ENCODE measurements at places on chromosomes 12 and 14. TPM values are rescaled to one million over a fixed set of nuclear protein-coding genes. Genes with fewer than 3 reads are reported as not detected.

- DNase-seq = no peak
- peaks cover 15% of the 10 kb centered on the region for H3K36me3 ChIP-seq
- no peak overlapping the region for H3K4me3 ChIP-seq
- H3K27me3 ChIP-seq = no peaks in the 10 kb centered on the region
- no peak overlapping the region for H3K27ac ChIP-seq
These were observed 24.6 kb downstream of the GCN1 start for GRCh38 chr12:120169946-120170345.

- peak; percentile 3 for DNase-seq
- no peaks in the 10 kb centered on the region for H3K36me3 ChIP-seq
- H3K4me1 ChIP-seq = no peaks in the 10 kb centered on the region
- no peak within 1 kb of the TSS for H3K27ac ChIP-seq
These were observed at the start of gene C12orf42 for GRCh38 chr12:103495469-103496456. Gene C12orf42 (minus strand): TSS chr12:103495968. CDS start chr12:103478426, 17,542 bp downstream.

Gene SLC5A8
- polyA plus RNA-seq = 0.16 TPM

DNA sequence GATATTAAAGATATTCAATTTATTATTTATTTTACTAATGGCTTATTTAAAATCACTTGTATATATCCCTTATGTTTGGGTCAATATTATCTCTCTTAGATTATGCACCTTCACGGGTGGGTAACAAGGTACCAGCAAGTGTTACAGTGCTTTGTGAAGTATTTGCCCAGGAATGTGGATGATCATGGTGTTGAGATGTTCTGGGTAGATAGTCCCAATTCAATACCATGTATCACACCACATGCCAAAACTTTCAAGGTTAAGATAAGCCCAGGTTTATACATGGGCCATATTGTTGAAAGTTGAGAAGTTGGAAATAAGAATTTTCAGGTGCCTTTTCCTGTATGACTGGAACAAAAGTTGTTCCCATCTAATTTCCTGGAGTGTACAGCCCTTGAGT is 131.3 kb upstream of the RASSF8 start:
- H3K27me3 ChIP-seq = no peaks in the 10 kb centered on the region
- H3K27ac ChIP-seq = no peak overlapping the region
- H3K4me3 ChIP-seq = no peak overlapping the region
- no peak for DNase-seq
- peaks cover 3% of the 10 kb centered on the region for H3K4me1 ChIP-seq

DNA sequence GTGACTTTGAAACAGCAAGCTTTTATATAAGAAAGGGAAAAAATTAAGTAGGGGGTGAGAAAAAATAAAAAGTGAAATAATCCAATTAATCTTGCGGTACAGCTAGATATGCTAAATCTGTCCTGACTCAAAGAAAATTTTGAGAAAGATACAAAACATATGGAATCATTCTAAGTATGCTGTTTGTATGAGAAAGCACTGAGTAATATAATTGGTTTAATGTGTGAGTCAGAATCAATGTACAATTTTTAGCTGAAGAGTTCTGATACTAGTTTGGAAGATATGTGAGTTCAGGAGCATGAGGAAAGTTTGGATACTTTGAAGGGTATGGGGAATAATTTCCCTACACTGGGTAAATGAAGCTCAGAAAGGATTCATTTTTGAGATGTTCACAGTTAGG is 190.9 kb upstream of the RASSF8 start:
- no peaks in the 10 kb centered on the region for H3K27me3 ChIP-seq
- no peak for DNase-seq
- H3K27ac ChIP-seq = no peak overlapping the region
- no peaks in the 10 kb centered on the region for H3K4me1 ChIP-seq

DNA sequence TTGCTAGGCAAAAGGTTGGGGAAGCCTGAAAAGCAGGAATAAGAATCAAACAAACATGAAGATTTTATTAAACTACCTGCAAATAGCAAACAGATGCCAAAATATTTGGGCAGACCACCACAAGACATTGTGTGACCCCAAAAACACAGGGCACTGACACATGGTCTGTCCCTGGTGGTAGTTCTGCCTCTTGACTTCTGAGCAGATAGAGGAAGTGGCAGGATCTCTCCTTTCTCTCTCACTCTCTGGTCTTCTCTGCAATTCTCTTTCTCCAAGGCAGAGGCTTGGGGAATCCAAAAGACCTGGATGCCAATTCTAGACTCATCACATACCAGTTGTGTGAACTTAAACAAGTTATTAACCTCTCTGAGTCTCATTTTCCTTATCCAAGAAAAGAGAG is 4.3 kb upstream of the PTGDR start:
- H3K36me3 ChIP-seq = no peaks in the 10 kb centered on the region
- no peak overlapping the region for H3K4me3 ChIP-seq
- peaks cover 16% of the 10 kb centered on the region for H3K27me3 ChIP-seq
- H3K4me1 ChIP-seq = no peaks in the 10 kb centered on the region
- no peak for DNase-seq
- H3K27ac ChIP-seq = no peak overlapping the region

Gene USP44
- 0.21 TPM for polyA plus RNA-seq

- no peak overlapping the region for H3K27ac ChIP-seq
- H3K4me3 ChIP-seq = no peak overlapping the region
- DNase-seq = no peak
- H3K27me3 ChIP-seq = no peaks in the 10 kb centered on the region
- no peaks in the 10 kb centered on the region for H3K36me3 ChIP-seq
These were observed 105.4 kb upstream of the GRIN2B start for GRCh38 chr12:14086838-14087237.

DNA sequence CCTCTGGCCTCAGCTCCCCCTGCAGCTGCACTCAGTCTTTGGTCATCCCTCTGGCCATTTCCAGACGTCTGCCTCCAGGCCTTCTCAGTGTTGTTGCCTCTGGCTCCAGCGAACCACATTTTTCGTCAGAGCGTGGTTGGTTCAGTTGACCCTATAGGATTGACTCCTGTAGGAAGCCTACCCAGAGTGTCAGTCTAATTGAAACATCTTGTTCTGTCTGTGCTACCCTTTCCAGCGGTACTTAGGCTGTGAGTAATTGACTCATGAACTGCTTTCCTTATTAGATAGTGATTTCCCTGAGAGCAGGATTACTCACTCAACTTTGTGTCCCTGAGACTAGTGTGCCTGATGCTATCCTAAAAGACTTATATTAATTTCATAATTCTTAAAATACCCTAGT is 373.2 kb downstream of the ATP23 start:
- no peaks in the 10 kb centered on the region for H3K4me1 ChIP-seq
- H3K27me3 ChIP-seq = peaks cover 2% of the 10 kb centered on the region
- H3K36me3 ChIP-seq = no peaks in the 10 kb centered on the region
- H3K4me3 ChIP-seq = no peak overlapping the region
- H3K27ac ChIP-seq = no peak overlapping the region

DNA sequence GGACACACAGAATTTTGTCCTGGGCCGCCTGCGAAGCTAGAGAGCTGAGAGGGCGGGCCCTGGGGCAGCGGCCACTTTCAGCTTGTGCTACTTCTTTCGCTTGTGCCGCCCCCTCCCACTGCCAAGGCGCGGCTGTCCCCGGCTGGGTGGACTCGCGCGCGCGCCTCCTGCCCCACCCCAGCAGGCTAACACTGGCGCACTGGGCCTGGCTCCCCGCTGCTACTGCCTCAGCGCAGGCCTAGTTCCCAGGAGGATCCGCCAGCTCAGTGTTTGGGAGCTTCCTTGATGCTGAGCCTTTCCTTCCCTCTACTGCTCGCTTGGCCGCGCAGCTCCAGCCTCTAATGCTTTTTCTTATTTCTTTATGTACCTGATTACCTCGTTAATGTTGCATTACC is 27.4 kb upstream of the METAP2 start:
- H3K4me3 ChIP-seq = no peak overlapping the region
- H3K4me1 ChIP-seq = peaks cover 2% of the 10 kb centered on the region
- no peaks in the 10 kb centered on the region for H3K36me3 ChIP-seq

DNA sequence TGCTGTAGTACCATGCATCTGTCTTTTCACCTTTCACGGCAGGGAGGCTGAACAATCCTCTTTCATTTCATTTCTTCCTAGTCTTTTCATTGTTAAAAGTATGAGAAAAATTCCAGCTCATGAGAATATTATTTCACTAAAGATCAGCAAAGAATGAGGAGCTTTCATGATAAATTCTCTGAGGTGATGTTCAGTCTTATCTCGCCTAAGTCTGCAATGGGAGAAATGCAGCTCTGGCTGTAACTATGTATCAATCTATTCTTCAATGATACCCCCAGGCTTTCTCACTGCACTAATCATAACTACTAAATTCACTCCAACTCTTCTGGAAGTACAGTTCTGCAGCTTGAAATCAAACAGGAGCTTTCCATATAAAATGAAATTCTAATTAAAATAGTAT is 15.7 kb downstream of the FOXG1 start:
- H3K27me3 ChIP-seq = peaks cover 22% of the 10 kb centered on the region
- no peaks in the 10 kb centered on the region for H3K4me1 ChIP-seq
- no peak for DNase-seq
- no peak overlapping the region for H3K27ac ChIP-seq
- no peak overlapping the region for H3K4me3 ChIP-seq

- no peaks in the 10 kb centered on the region for H3K4me1 ChIP-seq
- H3K27me3 ChIP-seq = no peaks in the 10 kb centered on the region
- H3K36me3 ChIP-seq = no peaks in the 10 kb centered on the region
- H3K4me3 ChIP-seq = no peak overlapping the region
These were observed 69.1 kb upstream of the CPSF6 start for GRCh38 chr12:69170293-69170692.

Gene TAS2R46
- polyA plus RNA-seq = 0.24 TPM

Gene CLEC4D
- 0.07 TPM for polyA plus RNA-seq

Gene TMEM120B
- 4.1 TPM for polyA plus RNA-seq

- DNase-seq = no peak
- peaks cover 39% of the 10 kb centered on the region for H3K4me1 ChIP-seq
- H3K4me3 ChIP-seq = no peak overlapping the region
- H3K36me3 ChIP-seq = no peaks in the 10 kb centered on the region
These were observed 138.4 kb downstream of the ZFP36L1 start for GRCh38 chr14:68654471-68654941.

Gene UNC79
- not detected for polyA plus RNA-seq

GRCh38 chr14:24692382-24693352 is 58.7 kb upstream of the GZMB start:
- H3K27me3 ChIP-seq = no peaks in the 10 kb centered on the region
- no peaks in the 10 kb centered on the region for H3K36me3 ChIP-seq
- H3K4me3 ChIP-seq = no peak overlapping the region
- no peak overlapping the region for H3K27ac ChIP-seq
- no peak for DNase-seq
- H3K4me1 ChIP-seq = no peaks in the 10 kb centered on the region

Gene ASB2
- 3.9 TPM for polyA plus RNA-seq

Gene SERPINA3
- 178 TPM for polyA plus RNA-seq

DNA sequence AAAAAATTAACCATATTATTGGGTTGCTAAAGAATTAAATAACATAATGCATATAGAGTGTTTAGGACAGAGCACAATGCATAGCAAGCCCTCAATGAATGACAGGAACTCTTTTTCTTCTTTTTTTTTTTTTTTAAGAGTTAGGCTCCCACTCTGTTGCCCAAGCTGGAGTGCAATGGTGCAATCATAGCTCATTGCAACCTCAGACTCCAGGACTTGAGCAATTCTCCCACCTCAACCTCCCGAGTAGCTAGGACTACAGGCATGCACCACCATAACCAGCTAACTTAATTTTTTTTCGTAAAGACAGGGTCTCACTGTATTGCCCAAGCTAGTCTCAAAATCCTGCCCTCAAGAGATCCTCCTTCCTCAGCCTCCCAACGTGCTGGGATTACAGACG is 20.5 kb upstream of the MTERF2 start:
- H3K27me3 ChIP-seq = no peaks in the 10 kb centered on the region
- H3K4me1 ChIP-seq = no peaks in the 10 kb centered on the region
- no peaks in the 10 kb centered on the region for H3K36me3 ChIP-seq
- no peak for DNase-seq

DNA sequence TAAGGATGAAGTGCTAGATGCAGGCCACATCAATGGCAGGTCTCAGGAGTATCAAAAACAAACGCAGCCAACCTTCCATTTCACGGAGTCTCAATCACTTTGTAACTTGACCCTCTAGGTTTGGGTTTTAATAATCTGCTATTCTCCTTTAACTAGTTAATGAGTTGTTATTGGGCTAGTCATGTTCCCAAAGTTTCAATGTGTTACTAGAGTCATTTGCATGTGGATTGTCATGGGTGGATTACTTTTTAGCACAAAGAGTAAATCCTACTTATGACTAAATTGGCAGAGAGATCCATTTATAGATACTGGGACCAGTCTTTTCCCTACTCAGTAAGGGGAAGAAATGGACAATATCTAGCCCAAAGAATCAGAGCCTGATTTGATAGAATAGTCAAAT is 151.0 kb downstream of the BCAT1 start:
- no peaks in the 10 kb centered on the region for H3K27me3 ChIP-seq
- no peak overlapping the region for H3K4me3 ChIP-seq
- DNase-seq = no peak
- H3K36me3 ChIP-seq = no peaks in the 10 kb centered on the region

DNA sequence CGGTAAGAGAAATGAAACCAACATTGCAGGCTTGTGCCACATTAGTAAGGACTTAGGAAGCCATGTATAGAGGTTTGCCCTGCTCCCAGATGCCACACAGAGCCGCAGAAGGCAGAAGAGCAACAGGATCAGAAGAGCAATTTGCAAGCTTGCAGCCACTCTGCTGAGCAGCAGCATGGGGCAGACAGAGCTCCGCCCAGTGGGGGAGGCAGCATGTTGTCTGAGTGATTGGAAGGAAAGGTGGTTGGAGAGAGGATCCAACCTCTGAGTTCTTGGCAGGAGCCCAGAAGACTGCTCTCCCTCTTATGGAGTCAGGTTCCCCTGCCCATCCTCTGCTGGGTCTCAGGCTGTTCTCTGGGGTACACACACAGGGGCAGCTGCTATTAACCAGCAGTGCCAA is 2.3 kb upstream of the KRT6A start:
- H3K27me3 ChIP-seq = no peaks in the 10 kb centered on the region
- peak; percentile 6 for DNase-seq
- H3K4me3 ChIP-seq = no peak overlapping the region
- H3K4me1 ChIP-seq = no peaks in the 10 kb centered on the region
- H3K27ac ChIP-seq = no peak overlapping the region

GRCh38 chr12:100164153-100164704 is 21.6 kb upstream of the BLTP3B start:
- no peak for DNase-seq
- no peak overlapping the region for H3K27ac ChIP-seq
- peak overlapping the region; percentile 21 for H3K4me3 ChIP-seq
- H3K27me3 ChIP-seq = no peaks in the 10 kb centered on the region
- H3K4me1 ChIP-seq = peaks cover 5% of the 10 kb centered on the region

Gene TPPP2
- polyA plus RNA-seq = not detected

DNA sequence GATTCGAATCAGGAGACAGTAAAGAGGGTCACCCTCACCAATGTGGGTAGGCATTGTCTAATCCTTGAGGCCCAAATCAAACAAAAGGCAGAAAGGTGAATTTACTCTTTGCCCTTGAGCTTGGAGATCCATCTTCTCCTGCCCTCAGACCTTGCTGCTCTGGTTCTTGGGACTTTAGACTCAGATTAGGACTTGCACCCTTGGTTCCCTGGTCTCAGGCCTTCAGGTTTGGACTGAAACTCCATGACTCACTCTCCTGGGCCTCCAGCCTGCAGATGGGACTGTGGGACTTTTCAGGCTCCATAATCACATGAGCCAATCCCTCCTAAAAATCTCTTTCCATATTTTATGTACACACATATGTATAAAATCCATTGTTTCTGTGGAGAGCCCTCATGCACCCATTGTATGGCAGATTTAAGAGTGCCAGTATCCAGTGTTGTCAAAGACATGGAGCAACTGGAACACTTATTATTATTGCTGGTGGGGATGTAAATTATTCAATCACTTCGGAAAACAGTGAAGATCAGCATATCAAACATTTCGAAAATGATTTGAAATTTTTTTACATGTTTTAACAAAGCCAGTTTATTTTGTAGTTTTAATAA is 48.7 kb downstream of the EID3 start:
- H3K27me3 ChIP-seq = no peaks in the 10 kb centered on the region
- H3K4me3 ChIP-seq = no peak overlapping the region
- H3K4me1 ChIP-seq = no peaks in the 10 kb centered on the region
- DNase-seq = peak; percentile 55
- H3K27ac ChIP-seq = no peak overlapping the region
- peaks cover 15% of the 10 kb centered on the region for H3K36me3 ChIP-seq
